GM23338 (cell line): ENCODE measurements at places on chromosomes 3 and 15. TPM values are rescaled to one million over a fixed set of nuclear protein-coding genes. Genes with fewer than 3 reads are reported as not detected.

GOLGA6L26 gene
- not detected in 2 replicates for total RNA-seq

SLC22A14 gene
- not detected in 2 replicates for total RNA-seq

TMA7 gene
- 362 and 419 TPM in 2 replicates for total RNA-seq

PLA2G4E gene
- total RNA-seq: not detected in 2 replicates

GRCh38 chr3:32495085-32495484 lies 7.6 kb downstream of the CMTM6 start:
- no peaks in the 10 kb centered on the region for H3K36me3 ChIP-seq
- H3K4me3 ChIP-seq: no peak overlapping the region
- H3K4me1 ChIP-seq: no peaks in the 10 kb centered on the region
- no peak for DNase-seq
- H3K27ac ChIP-seq: no peak overlapping the region

DNA sequence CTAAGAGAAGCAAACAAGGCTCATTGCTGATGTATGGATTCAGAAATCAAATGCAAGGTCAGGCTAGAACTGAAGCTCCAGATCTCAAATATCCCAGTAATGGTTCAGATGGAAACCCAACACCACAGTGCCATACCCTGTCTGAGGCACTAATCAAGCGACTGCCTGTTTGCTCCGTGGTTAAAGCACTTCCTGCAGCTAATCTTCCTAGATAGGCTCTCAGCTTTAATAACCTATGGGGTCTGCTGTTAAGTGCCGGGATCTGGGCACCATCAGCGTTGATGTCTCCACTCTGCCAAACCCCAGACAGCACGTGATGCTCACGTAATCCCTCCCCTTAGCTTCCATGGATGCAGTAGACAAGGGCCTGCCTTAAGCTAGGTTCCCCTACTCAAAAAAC lies 262.6 kb downstream of the MECOM start:
- no peak overlapping the region for H3K27ac ChIP-seq
- H3K4me1 ChIP-seq: peaks cover 10% of the 10 kb centered on the region; the same call in 1 of the 2 replicates
- no peaks in the 10 kb centered on the region for H3K36me3 ChIP-seq
- no peak for DNase-seq
- no peak overlapping the region for H3K4me3 ChIP-seq
- H3K27me3 ChIP-seq: no peaks in the 10 kb centered on the region

DNA sequence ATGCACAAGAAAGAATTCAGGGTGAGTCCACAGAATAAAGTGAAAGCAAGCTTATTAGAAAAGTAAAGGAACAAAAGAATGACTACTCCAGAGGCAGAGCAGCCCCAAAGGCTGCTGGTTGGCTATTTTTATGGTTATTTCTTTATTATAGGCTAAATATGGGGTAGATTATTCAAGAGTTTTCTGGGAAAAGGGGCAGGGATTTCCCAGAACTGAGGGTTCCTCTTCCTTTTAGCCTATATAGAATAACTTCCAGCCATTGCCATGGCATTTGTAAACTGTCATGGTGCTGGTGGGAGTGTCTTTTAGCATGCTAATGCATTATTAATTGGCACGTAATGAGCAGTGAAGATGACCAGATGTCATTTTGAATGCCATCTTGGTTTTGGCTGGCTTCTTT lies 13.6 kb downstream of the GLDN start:
- no peak overlapping the region for H3K27ac ChIP-seq
- H3K27me3 ChIP-seq: no peaks in the 10 kb centered on the region
- no peak for DNase-seq
- H3K4me3 ChIP-seq: no peak overlapping the region
- H3K4me1 ChIP-seq: no peaks in the 10 kb centered on the region; the same call in 1 of the 2 replicates
